ENCODE measurements at places on chromosomes 16 and 17.

GRCh38 chr16:1010251-1010650, 28.7 kb downstream of the SOX8 start:
- DNase-seq, result no peak

GRCh38 chr17:37847811-37848331, 76.3 kb upstream of the TBC1D3K start:
- DNase-seq, result no peak

- peak; percentile 6 for DNase-seq
Measured at GRCh38 chr16:50093607-50094539, 28.1 kb downstream of the HEATR3 start.

- no peak for DNase-seq
Measured at GRCh38 chr16:89140981-89141883, 30.3 kb upstream of the CDH15 start.

- no peak for DNase-seq
Measured at GRCh38 chr17:73746314-73747073, 102.2 kb upstream of the SDK2 start.

DNA sequence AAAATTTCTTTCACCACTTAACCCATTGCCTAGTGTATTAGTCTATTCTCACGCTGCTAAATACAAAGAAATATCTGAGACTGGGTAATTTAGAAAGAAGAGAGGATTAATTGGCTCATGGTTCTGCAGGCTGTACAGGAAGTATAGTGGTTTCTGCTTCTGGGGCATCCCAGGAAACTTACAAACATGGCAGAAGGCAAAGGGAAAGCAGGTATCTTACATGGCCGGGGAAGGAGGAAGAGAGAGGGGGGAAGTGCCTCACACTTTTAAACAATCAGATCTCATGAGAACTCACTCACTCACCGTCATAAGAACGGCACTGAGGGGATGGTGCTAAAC, 931.4 kb upstream of the SOX9 start:
- no peak for DNase-seq

DNA sequence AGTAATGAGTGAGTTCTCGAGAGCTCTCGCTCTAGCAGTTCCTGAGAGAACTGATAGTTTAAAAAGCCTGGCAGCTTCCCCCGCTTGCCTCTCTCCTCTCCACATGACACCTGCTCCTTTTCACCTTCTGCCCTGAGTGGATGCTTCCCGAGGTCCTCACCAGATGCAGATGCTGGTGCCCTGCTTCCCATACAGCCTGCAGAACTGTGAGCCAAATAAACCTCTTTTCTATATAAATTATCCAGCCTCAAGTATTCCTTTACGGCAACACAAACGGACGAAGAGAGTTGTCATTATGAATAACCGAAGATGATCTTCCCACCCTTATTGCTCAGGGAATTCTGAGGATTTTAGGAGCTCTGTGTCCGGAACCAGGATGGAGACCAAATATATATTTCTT, 41.9 kb upstream of the ZCCHC14 start:
- DNase-seq, result no peak

DNA sequence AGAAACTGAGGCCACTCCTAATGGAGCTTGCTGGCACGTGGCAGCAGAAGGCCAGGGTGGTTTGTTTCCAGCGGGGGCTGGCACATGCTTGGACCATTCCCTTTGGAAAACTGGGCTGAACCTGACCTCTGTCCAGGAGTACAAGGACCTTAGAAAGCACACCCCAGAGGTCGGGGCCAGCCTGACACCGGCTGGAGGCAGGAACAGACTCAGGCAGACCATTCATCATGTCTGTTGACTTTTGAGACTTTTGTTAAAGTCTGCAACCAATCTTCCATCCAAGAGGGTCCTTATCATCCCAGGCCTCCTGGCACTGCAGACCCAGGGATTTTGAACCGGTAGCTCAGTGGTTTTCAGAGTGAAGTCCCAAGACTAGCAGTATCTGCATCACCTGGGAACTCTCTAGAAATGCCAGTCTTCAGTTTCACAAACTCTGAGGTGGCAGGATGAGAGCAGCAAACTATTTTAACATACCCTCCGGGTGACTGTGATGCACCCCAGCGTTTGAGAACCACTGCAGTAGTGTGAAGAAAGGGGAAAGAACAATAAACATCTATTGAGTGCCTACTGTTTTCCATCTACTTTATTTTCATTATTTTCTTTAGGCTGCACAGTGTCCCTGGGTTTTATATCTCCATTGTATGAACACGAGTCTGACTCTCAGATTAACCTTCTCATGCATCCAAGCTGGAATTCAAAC, 145.3 kb upstream of the PLCG2 start:
- DNase-seq, result no peak

GRCh38 chr17:48219617-48220016, 112.1 kb downstream of the SNX11 start:
- DNase-seq, result no peak

DNA sequence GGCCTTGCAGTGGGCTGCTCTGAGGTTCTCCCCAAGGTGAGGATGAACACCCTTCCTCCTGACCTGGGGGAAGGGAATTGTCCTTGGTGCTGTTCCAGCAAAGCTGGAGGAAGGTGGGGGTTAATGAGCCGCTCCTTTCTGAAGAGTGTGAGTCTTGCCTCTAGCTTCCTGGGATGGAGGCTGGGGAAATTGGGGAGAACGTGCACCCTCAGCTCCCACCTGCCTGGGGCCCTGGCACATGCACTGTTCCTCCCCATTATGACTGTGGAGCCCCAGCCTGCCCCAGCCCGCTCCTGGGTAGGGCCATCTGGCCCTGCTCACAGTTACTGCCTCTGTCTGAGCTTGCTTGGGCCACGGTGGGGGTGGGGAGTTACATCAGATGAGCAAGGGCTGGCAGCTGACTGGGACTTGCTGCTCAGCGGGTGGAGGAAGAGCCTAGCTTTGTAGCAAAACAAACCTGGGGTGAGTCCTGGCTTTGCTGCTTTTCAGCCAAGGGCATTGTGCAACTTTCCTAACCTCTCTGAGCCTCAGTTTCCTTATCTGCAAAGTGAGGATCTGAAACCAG, 11.1 kb downstream of the TNS4 start:
- DNase-seq, result no peak

DNA sequence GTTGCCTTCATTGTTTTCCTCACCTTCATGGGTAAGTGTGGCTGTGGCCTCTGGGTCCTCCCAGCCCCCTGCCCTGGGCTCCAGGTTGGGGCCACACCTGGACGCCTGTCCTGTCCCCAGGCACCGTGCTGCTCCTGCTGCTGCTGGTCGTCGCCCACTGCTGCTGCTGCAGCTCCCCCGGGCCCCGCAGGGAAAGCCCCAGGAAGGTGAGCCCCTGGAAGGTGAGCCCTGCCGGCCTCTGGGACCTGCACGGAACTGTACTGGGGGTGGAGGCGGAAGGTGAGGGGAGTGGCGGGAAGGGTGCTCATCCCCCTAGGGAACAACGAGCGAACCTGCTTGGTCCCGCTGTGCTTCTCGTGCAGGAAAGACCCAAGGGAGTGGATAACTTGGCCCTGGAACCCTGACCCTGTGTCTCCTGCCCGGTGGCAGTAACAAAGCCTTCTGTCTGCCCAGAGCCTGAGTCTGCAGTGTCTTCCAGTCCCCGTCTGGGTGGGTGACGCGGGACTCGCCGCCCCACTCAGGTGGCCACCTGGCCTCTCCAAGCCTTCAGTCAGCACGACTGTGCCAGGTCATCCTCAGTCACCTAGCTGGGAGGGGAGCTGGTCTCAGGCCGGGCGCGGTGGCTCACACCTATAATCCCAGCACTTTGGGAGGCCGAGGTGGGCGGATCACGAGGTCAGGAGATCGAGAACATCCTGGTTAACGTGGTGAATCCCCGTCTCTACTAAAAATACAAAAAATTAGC, 831 bp downstream of the SMIM22 start:
- no peak for DNase-seq

DNA sequence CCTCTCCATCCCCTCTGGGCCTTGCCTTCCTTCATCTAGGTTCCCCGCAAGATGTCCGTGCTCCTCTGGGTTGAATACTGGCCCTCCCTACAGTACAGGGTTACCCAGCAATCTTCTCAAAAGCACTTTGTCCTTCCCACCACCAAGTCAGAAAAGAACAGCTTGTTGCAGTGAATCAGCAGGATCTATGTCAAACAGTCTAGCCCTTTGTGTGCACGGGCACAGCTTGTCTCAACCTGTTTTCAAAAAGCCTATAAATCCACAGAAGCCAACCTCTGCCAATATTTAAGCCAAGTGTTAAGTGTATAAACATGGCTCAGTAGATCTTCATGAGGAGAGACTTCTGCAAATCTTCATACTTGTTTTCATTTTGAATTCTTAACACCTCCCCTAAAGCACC, 25.2 kb downstream of the C17orf67 start:
- no peak for DNase-seq

DNA sequence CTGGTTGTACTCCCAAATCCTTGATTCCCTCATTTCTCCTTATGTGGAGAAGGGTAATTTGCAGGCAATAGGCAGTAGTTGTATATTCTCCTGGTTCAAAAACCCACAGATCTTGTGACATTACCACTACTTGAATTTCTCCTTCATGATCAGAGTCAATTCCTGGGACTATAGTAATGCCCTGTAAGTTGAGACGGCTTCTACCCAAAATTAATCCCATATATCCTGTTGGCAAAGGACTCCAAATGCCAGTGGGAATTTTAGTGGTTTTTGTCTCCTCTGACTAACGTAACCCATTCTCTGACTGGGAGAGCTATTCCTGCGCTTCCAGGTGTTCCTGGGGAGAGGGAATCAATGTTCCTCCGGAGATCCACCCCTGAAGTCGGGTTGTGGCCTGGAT, 11.6 kb upstream of the ZNF689 start:
- no peak for DNase-seq

- no peak for DNase-seq
Measured at GRCh38 chr17:74903671-74904070, 10.2 kb upstream of the FADS6 start.

DNA sequence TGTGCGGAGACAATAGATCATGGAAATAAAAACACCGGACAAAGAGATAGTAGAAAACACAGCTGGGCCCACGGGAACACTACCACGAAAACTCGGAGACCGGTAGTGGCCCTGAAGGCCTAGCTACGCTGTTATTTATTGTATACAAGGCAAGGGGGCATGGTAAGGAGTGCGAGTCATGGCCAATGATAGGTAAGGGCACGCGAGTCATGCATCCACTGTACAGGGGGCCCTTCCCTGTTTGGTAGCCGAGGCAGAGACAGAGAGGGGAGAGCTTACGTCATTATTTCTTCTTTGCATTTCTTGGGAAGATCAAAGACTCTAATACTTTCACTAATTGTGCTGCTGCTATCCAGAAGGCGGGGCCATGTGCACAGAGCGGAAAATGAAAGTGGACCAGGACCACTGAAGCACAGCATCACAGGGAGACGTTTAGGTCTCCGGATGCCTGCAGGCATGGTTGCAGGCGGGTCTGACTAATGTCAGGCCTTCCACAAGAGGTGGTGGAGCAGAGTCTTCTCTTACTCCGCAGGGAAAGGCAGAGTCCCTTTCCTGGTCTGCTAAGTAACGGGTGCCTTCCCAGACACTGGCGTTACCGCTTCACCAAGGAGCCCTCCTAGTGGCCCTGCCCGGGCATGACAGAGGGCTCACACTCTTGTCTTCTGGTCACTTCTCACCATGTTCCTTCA, 74.4 kb upstream of the ARL4D start:
- DNase-seq, result no peak

GRCh38 chr17:74748279-74748528, 224 bp upstream of the NHERF1 start:
- no peak for DNase-seq

GRCh38 chr17:59154721-59155438, at the start of gene SKA2:
TSS of gene SKA2 (minus strand) at chr17:59155186. CDS start at chr17:59155163, 23 bp downstream.
- peak; percentile 83 for DNase-seq

- no peak for DNase-seq
Measured at GRCh38 chr16:79163691-79164387, 436.7 kb downstream of the MAF start.

DNA sequence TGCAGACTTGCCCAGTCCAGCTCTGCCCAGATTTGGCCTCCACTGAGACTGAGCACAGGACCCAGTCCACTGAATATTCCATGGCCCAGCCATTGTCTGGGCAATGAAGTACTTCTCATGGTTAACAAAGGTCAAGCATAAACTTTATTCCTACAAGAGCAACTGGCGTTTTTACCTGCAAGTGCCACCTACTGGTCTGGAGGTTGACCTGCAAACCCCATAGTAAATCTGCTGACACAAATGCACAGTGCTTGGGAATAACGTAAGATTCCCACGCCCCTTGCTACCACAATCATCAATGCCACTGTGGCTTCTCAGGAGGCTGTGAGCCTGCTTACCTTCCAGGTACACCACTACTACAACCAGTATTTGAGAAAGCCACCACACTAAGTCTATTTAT, 170.2 kb downstream of the CEP112 start:
- no peak for DNase-seq

- DNase-seq, result no peak
Measured at GRCh38 chr17:58528443-58528842, 14.0 kb upstream of the MTMR4 start.

DNA sequence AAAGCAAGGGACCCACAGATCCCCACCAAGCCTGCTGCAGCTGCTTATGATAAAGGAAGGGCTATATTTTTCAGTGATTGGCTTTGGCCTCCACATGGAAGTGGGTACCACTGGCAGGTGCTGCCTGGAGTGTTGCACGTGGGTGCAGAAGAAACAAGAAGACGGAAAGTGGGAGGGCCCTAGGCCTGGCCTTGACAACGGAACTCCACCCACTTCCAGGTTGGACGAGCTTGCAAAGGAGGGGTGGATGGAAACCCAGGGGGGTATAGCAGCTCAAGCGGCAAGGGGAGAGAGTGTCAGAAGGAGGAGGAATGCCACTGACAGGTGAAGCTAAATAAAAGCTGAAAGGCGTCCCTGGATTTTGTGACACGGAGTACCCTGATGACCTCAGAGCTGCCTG, 20.3 kb downstream of the TRIM25 start:
- no peak for DNase-seq

DNA sequence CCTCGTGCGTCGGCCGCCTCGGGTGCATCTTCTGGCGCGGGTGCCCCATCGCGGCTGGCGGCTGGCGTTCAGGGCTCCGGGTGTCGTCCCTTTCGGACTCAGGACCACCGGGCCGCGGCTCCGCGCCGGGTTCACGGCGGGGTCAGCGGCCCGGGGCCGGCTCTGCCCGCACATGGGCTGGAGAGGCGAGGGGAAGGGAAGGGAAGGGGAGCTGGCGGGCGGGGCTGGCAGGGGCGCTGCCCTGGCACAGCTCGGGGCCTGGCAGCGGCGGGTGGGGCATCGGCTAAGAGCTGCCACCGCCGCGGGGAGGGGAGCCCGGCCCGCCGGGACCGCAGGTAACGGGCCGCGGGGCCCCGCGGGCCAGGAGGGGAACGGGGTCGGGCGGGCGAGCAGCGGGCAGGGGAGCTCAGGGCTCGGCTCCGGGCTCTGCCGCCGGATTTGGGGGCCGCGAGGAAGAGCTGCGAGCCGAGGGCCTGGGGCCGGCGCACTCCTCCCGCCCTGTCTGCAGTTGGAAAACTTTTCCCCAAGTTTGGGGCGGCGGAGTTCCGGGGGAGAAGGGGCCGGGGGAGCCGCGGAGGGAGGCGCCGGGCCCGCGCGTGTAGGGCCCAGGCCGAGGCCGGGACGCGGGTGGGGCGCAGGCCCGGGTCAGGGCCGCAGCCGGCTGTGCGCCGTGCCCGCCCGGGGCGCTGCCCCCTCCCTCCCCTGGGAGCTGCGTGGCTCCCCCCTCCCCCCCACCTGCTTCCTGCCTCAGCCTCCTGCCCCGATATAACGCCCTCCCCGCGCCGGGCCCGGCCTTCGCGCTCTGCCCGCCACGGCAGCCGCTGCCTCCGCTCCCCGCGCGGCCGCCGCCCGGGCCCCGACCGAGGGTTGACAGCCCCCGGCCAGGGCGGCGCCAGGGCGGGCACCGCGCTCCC, 646 bp downstream of the HIC1 start:
- no peak for DNase-seq

GRCh38 chr17:69335058-69335457, 8.1 kb upstream of the ABCA5 start:
- DNase-seq, result no peak

Measured in T-helper 17 cell (primary cell).